Activated CD8-positive, alpha-beta memory T cell treated with anti-CD3 and anti-CD28 coated beads for 4 hours (primary cell): ENCODE measurements at places on chromosomes 3 and 15.

- no peak for DNase-seq
Measured at GRCh38 chr15:72082176-72082575, 35.8 kb downstream of the MYO9A start.

DNA sequence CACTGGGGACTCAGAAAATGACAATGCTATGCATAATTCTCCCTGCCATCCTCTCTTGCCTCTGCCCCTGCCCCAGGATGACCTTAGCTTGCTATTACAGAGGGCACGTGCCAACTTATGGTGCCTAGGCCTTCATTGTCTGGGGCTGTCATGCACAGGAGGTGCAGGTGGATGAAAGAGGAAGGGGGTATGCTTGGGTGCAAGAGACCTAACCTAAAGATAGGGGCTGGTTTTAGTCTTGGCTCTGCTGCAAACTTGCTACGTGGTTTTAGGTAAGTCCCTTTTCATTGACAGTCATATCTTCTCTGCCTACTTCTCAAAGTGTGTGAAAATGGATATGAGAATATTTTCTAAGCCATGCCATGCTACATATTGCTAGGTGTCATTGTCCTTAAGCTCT is 161.3 kb downstream of the EPHB1 start:
- no peak for DNase-seq

DNA sequence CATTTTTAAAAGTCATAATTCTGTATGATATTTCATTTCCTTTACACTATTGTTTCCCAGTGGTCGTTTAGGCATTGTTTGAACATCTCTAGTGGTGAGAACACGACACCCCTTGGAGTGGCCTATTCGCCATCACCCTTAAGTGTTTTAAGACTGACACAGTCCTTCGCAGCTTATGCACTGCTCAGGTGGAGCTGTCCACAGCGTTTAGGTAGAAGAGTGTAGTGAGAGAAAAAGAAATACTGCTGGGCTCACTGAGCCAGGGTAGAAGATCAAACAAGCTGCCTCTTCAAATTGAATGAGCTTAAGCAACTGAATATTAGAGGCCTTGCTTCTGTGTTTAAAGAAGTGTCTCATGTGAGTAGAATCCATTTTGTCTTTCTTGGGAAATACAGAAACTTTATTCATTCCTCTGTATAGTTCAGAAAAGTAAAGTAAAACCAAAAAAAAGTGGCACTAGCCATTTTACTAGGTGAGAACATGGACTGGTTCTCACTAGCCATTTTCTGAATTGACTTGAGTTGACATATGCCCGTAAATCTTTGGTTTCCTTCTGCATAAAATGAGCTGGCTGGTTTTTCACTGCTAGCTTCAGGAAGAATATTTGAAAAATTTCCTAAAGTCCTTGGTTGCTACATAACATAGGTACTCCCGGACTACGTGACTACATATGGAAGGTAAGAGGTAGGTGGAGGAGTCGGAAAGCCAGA is 155.9 kb downstream of the P3H2 start:
- no peak for DNase-seq

GRCh38 chr15:79615754-79616153 is 183.6 kb downstream of the MINAR1 start:
- no peak for DNase-seq

- DNase-seq = no peak
Measured at GRCh38 chr3:66499881-66500575, 794 bp downstream of the LRIG1 start.

- DNase-seq = no peak
Measured at GRCh38 chr3:26368312-26368711, 254.3 kb upstream of the LRRC3B start.

GRCh38 chr3:113897373-113897777 is 50.4 kb upstream of the ZDHHC23 start:
- no peak for DNase-seq

- no peak for DNase-seq
Measured at GRCh38 chr3:18745472-18745871, 320.3 kb upstream of the SATB1 start.

- no peak for DNase-seq
Measured at GRCh38 chr15:68683551-68683950, 104.8 kb downstream of the CORO2B start.

DNA sequence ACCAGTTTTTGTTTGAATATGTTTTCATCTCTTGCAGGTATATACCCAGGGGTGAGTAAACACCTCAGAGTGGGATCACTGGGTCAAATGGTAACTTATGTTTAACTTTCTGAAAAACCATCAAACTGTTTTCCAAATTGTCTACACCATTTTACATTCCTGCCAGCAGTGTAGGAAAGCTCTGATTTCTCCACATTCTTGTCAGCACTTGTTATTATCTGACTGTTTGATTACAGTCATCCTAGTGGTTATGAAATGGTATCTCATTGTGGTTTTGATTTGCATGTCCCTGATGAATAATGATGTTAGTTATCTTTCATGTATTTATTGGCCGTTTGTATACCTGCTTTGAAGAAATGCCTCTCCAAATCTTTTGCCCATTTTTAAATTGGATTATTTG is 13.8 kb downstream of the FSD2 start:
- DNase-seq = no peak

GRCh38 chr3:137792626-137793271 is 28.6 kb downstream of the SOX14 start:
- DNase-seq = no peak

DNA sequence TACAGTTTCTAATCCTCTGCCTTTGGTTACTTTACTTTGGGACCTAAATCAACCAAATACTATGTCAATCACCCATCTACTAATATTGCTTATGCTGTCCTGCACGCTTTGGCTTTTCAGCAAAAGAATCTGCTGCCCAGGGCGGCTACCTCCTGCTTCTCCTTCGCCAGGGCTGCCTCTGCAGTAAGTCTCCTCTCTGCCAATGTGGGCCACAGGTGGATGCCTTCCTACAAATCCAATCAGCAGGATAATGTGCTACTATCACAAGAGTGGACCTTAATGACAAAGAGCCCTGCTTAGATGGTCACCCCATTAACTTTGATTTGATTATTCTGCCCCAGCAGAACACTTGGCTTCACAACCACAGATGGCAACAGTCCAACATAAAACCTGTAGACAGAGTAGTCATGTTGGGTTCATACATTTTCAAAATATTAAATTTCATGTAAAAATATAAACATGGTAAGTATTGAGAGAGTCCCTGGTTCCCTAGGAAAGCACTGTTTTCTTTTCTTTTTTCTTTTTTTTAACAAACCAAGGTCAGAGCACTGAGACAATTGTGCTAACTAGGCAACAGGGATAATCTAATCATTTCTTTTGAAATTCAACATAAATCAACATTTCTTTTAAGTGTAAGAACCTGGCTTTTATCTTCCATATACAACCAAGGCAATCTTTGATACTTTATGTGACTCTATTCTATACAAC is 298.3 kb downstream of the ZBTB20 start:
- DNase-seq = no peak

- DNase-seq = no peak
Measured at GRCh38 chr15:26974120-26974780, 3.3 kb downstream of the GABRG3 start.

DNA sequence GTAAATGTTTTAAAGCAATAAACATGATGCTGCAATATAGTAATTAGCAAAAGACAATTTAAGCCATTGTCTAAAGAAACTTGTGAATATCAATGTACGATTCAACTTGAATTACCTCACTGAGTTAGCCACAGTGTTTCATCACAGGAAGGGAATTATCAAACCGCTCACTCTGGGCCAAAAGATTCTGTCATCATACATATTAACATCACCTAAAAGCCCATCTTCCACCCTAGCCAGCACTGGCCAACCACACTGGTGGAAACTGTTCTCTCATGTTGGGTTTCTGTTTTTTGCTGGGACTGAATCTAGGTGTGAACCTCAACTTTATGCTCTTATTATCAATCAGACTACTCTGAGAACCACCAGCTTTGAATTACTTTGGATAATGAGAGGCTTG is 497.7 kb upstream of the THBS1 start:
- no peak for DNase-seq

DNA sequence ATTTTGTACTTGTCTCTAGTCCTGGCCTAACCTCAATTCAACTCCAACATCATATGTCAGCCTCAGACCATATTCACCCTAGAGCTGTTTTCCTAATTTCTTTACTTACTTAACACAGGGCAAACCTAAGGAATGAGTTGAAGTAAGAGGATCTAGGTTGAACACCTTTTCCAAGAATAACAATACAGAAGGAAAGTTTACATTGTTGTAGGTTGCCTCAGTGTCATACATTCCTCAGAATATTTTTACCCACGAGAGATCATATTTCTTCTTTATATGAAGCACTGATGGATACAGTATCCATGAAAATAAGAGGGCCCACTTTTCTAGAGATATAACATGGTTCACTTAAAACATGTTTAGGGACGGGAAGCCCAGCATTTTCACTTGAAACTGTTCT is 369.5 kb downstream of the CNTN6 start:
- DNase-seq = no peak

DNA sequence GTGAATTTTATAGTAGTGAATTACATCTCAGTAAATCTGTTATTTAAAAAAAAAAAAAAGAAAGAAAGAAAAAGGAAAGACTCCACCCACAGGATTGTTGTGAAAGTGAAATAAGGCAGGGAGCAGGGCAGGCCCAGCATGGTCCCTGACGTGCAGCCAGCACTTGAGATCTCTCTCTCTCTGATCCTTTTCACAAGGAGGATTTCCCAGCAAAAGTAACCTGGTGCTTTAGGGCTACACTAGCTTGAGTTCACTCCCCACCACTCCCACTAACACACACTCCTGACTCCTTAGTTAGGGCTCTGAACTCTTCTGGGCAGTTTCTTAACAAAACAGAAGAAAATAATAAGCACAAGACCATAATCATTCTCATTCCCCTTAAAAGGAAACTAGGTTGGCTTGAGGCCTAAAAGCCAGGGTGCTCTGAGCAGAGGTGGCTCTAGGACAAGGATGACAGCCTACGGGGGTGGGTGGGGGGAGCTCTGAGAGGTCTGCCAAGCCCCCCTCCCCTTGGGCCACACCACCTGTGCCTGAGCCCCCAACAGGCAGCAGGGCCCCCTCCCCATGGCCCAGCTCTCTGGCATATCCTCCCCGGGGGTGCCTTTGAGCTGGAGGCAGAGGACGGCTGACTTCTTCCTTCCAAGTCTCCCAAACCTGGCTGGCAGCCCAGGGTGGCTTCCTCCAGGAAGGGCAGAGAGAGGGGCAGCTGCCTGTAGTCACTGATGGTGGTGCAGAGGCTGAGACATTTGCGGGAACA is 856 bp downstream of the TMEM40 start:
- no peak for DNase-seq

DNA sequence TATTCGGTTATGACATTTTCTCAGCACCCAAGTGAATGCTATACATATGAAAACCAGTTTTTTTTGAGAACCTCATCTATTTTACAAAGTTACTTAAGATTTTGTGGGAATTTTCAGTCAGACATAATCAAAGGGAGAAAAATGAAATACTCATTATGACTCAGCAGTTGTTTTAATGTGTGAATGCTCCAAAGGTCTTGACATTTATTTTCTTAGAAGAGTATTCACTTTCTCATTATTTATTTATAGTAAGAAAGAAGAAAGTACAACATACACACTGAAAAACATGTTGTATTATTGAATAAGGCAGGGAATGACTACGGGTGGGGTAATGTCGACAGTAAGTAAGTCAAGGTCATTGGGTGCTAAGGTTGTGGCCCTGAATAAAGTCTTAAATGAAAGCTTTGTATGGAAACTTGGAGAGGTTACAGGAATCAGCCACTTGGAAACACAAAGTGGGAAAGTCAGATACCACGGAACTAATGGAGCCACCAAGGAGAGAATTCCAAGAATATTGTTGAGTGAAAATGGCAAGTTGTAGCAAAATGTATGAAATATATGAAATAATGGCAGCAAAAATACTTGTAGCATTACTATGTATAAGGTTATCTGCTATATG is 844.5 kb downstream of the TBL1XR1 start:
- DNase-seq = no peak

GRCh38 chr15:62075595-62076277 is 9.0 kb downstream of the C2CD4A start:
- DNase-seq = no peak

- no peak for DNase-seq
Measured at GRCh38 chr3:194446172-194446571, 40.6 kb downstream of the ATP13A3 start.

GRCh38 chr3:14267976-14268375 is 89.4 kb downstream of the LSM3 start:
- no peak for DNase-seq

- no peak for DNase-seq
Measured at GRCh38 chr15:80107774-80108173, 45.0 kb upstream of the FAH start.

DNA sequence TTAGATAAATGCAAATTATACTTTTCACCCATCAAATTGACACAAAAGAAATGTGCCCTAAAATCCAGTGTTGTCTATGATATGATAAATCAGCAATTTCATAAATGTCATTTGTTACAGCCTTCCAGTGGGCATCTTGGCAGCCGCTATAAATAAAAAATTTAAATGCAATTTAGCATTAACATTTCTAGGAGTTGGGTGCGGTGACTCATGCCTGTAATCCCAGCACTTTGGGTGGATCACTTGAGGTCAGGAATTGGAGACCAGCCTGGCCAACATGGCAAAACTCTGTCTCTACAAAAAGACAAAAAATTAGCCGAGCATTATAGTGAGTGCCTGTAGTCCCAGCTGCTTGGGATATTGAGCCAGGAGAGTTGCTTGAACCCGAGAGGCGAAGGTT is 65.9 kb upstream of the POMGNT2 start:
- DNase-seq = no peak

- DNase-seq = no peak
Measured at GRCh38 chr3:51557993-51558392, 19.5 kb downstream of the RAD54L2 start.

DNA sequence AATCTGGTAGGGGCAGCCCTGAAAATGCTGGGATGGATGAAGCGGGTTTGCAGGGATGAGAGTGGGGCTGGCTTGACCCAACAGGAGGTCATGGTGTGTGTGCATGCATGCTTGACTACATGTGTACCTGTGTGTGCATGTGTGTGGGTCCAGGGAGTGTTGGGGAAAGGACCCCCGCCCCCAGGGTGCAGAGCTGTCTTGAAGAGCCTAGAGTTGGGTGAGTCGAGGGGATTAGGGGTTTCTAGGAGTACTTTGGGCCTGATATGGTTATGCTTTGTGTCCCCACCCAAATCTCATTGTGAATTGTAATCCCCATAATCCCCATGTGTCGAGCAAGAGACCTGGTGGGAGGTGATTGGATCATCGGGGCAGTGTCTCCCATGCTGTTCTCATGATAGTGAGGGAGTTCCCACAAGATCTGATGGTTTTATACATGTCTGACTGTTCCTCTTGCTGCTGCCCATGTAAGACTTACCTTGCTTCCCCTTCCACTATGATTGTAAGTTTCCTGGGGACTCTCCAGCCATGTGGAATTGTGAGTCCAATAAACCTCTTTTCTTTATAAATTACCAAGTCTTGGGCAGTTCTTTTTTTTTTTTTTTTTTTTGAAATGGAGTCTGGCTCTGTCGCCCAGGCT is 5.2 kb upstream of the LCTL start:
- no peak for DNase-seq
